ENCODE measurements at places on chromosomes 5 and 9.

DNA sequence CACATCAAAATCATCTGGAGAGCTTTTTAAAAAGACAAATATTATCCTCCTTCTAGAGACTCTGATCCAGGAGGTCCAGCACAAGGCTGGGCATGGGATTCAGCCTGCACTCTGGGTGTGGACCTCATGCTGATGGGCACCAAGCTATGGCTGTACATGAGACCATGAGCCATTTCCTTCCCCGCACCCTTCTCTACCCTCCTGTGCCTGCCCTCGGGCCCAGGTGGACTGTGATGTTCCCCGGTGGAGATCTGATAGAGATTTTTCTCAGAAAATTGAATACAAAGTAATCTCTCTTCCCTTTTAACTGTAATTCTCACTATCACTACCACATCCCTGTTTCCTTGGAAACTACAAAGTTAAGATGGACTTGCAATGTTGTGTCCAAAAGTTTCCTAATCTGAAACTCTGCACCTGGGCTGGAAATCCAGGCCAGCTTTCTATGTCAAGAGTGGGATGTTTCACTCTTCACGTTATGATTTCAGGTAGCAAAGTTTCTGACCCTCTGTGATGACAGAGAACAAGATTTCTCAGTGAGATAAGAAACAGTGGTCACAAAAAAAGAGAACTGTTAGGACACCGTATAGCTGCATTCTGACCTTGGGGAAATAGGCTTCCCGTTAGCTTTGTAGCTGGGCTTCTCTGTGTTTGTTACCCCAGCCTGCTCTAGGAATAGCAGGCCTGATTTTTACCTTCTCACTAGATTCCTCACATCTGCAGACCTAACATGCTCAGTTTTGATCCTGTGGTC is 11.5 kb downstream of the SFXN1 start:
- DNase-seq = no peak

DNA sequence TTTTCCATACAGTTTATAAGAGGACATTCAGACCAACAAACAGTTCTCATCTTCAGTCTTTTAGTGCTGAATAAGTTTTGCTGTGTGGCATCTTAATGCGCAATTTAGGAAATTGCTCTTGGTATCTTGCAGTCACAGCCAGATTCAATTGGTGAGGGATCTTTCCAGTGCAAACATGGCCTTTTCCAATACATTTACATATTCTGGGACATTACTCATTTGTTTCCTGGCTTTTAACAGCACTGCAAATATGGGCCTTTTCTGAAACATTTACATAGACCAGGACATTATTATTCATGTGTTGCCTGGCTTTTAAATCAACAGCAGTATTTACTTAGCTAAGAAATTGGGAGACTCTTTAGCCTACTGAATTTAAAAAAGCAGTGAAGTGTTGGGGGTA is 22.7 kb downstream of the ANKRD33B start:
- DNase-seq = no peak

DNA sequence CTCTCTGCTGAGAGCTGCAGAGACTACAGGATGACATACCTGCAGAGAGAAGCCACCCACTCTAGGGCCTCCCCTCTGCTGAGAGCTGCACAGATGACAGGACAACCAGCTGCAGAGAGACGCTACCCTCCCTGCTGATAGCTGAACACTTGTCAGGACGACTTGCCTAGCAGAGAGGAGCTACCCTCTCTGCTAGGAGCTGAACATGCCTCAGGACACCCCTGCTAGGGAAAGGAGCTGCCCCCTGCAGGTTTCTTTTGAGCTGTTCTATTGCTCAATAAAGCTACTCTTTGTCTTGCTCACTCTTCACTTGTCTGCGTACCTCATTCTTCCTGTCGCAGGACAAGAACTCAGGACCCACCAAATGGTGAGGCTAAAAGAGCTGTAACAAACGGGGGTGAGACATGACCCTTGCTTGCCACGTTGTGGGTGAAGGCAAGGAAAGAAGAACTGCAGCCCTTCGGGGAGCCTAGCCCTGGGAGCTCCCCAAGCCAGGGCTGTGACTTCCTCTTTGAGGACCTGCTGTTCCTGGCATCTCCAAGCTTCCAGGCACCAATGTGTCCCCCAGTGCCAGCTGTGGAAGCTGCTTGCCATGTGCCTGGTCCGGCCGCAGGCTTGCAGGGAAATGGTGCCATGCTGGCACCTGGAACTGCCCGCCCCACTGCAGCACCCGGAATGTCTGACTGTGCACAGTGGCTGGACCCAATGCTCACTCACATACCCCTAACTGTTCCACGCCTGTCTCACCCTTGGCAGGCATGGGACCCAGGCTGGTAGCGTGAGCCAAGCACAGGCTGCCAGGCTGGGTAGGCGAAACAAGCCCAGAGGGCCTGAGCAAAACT is 5.1 kb upstream of the TESK1 start:
- DNase-seq = no peak

- DNase-seq = no peak
Measured at GRCh38 chr9:71767163-71767775, 1.0 kb downstream of the CEMIP2 start.

GRCh38 chr5:169127431-169127830 is 173.5 kb downstream of the SLIT3 start:
- DNase-seq = no peak

DNA sequence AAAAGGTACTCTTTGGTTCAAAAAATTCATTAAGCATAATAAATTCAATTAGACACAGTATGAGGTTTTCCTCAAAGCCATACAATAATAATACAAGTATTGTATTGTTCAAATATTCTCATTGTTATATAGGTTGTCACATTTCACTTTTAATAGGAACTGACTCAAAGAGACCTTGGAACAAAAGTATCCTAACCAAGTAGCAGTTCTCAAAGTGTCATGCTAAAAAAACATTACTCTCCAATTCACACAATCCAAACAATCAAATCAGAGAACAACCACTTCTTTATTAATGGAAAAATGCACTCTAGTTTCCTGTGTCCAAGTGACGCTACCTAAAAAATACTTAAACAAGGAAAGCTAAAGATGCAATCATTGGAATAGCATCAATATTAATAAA is 115.4 kb downstream of the DENND1A start:
- no peak for DNase-seq

DNA sequence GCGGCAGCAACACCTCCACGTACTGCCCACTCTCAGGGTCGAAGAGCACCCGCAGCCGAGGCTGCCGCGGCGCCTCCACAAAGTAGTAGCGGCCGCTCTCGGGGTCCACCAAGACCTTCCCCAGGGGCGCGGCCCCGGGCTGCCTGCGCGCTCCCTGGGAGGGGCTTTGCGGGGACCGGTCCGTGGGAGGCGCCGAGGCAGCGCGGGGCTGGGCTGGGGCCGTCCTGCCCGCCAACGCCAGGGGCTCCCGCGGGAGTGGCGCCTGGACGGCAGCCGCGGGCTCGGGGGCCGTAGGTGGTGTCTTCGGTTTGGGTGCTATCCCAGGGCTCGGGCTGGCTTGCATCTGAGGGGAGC is 2.6 kb upstream of the MZB1 start:
- DNase-seq = no peak

- DNase-seq = no peak
Measured at GRCh38 chr9:88745276-88746001, 210.5 kb downstream of the NXNL2 start.

GRCh38 chr5:145130996-145131395 is 704.1 kb downstream of the PRELID2 start:
- DNase-seq = no peak

DNA sequence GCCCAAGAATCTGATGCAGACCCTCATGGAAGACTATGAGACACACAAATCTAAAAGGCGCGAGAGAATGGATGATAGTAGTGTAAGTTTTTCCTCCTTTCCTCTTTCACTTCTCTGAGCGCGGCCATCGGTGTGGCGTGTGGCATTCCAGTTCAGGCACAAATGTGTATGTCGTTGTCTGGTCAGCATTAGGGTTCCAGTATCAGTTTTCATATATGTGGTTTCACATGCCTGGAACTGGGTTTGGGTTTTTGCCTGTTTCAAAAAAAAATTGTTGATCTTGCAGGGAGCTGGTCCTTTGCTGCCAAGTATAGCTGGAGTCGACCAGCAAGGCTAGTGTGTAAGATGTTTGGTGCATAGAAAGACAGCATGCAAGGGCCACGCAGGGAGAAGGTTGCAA is 51.5 kb downstream of the C9orf152 start:
- no peak for DNase-seq

- no peak for DNase-seq
Measured at GRCh38 chr5:15575666-15576065, 75.7 kb downstream of the FBXL7 start.

- no peak for DNase-seq
Measured at GRCh38 chr5:55347786-55348185, 40.0 kb downstream of the MTREX start.

DNA sequence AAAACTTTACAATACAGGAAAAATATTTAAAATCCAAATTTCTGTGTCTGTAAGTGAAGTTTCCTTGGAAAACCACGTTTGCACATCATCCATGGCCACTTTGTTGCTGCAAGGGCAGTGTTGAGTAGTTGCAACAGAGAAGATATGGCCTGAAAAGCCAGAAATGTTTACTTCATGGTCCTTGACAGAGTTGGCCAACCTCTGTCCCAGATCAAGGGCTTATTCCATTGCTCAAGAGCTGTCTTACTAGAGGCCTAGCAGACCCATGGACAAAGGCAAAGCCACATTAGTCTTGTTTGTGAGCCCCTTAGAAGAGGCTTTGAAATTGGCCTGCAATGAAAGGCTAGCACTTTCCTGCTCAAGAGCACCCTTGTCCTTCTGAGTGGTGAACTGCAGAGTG is 119.4 kb downstream of the GAS1 start:
- no peak for DNase-seq

DNA sequence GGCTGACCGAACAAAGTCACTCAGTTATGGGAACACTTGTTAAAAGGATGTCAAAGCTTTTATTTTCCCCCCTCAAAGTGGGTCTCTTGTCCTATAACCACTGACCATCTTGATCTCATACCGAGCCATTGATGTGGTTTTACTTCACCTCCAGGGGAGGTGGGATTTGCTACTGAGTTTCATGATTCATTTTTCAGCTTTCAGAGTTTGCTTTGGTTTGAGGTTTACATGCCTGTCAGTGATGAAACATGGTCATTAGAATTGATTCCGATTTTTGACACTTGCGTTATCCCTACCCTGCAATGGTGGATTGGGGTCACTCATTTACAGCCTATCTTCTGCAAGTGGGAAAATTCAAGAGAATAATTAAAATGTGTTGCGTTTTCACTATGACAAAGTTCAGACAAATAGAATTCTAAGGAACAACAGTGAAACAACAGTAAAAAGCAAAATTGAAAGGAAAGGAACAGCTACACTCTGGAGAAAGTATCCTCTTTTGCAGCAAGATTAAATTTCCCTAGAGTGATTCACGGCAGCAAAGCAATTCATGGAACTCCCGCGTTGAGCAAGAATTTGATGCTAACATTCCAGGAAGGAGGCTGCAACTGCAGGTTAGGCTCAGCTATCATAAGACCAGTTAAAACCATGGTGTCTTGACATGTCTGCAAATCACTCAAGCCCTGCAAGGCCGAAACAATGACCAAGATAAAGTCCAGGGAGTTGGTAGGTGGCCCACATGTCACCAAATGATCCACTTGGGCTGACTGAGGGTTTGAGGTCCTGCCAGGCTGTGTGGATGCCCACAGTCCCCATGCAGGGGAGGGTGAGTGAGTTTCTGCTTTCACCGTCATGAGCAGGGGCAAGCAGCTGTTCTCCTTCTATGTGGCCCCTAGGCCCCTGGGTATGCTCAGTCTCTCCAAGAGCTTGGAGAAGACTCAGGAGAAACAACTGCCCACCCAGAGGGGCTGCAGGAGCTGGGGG is 9.4 kb downstream of the GADD45G start:
- no peak for DNase-seq

DNA sequence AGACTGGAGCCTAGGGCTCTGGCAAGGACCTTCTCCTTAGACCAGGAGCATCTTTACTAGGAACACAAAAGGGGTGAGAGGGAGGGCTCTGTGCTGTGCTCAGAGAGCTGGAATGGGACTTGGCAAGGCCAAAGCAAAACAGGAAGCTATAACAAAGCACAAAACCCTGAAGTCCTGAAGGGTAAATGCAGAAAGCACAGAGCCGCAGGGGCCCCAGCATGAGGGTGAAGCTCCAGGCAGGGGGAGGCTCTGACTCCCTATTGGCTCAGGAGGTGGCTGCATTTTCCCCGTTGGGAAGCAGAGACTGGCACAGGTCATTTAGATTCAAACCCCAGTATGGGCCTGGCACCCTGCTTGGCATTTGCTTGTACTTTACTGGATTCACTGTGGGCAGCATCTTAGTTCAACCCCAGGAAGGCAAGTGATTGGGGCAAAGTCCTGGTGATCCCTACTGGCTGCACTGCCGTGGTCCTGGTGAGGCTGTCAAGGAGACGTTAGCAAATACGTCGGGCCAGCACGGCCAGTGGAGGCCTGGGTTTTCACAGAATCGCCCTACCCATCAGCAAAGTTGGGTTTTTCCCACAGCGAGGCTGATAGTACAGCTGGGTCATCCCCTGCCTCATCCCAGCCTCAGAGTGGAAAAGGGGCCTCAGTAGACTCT is 46.3 kb downstream of the GGTA1 start:
- DNase-seq = no peak

GRCh38 chr5:124056991-124057723 is 545.2 kb downstream of the CSNK1G3 start:
- no peak for DNase-seq

- no peak for DNase-seq
Measured at GRCh38 chr5:152181461-152181860, 223.6 kb downstream of the NMUR2 start.

- DNase-seq = no peak
Measured at GRCh38 chr5:150625164-150625535, 15.3 kb upstream of the SYNPO start.

DNA sequence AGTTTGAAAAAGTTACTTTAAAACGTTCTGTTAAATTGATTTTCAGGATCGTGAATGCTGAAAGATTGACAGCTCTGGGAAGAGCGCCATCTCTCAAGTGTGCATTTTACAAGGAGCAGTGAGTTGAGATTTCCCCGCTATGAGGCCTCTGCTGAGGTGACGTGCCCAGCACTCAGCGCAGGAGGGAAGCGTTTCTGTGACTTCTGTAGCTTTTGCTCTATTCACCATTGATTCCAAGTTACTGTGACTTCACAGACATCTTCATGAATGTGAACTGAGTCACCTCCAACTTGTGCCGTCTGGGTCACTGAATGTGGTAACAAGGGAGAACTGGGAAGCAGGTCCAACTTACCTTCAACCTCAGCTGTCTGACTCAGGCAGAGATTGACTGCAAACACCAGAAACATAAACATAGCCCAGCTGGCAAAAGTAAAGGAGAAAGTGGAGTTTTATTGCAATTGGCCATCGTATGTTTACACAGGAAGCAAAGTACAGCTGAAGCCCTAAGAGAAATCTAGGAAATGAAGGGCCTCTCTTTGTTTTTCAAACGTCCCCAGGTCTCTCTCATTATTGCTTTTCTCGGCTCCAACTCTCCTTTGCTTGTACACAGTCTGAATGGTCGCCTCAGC is 428.8 kb upstream of the CLINT1 start:
- DNase-seq = no peak

DNA sequence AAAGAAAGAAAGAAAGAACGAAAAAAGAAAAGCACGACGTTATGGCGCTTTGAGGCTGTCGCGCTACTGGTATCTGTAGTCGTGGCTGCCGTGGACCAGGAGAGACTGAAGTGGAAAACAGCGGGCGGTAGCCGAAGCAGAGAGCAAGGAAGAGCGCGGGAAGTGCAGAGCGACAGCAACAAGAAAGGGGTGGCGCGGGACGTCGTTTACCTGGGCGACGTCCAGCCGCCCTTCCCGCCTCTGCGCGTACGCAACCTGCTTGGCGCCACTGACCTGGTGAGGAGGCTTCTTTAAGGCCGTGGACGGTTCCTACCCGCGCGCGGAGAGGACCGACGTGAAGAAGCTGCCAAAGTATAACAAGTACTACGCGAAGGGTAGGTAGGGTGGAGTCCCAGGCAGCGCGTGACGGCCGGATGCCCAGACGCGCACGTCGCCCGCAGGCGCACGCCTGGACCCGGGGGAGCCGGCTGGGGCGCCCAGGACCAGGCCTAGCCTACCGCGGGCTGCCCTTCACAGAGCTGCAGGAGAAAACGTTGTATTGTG is 15.4 kb downstream of the CCL28 start:
- peak; percentile 16 for DNase-seq
